Activated effector memory CD4-positive, alpha-beta T cell treated with Interleukin-2 at 50 U/mL for 16 hours (primary cell): ENCODE measurements at places on chromosomes 12 and 14.

GRCh38 chr14:105255021-105255507 lies 6.7 kb downstream of the BTBD6 start:
- DNase-seq: no peak

- no peak for DNase-seq
Measured at GRCh38 chr14:104313674-104314073, 175.3 kb downstream of the KIF26A start.

DNA sequence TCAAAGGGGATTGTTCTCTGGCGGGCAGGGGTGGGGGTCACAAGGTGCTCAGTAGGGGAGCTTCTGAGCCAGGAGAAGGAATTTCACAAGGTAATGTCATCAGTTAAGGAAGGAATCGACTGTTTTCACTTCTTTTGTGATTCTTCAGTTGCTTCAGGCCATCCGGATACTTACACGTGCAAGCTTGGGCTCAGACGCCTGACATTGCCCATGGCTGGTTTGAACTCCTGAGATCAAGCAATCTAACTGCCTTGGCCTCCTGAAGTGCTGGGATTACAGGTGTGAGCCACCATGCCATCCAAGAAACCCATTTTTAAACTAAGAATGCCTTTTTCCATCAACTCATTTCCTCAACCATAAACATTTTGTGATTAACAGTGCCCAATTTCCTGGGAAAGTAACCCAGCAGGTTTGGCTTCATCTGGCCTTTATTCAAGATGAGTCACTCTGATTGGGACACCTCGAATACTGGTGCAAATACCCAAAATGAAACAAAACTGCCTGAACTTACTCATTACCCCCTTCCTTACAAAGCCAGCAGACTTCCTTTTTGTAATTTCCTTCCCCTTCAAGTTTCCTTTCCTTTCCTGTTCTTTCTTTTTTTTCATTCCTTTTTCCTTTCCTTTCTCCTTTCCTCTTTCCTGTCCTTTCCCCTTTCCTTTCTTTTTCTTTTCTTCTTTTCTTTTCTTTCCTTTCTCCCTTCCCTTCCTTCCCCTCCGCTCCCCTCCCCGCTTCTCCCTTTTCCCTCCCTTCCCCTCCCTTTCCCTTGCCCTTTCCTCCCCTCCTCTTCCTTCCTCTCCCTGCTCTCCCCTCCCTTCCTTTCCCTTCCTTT lies 10.2 kb upstream of the RNASE10 start:
- DNase-seq: no peak

DNA sequence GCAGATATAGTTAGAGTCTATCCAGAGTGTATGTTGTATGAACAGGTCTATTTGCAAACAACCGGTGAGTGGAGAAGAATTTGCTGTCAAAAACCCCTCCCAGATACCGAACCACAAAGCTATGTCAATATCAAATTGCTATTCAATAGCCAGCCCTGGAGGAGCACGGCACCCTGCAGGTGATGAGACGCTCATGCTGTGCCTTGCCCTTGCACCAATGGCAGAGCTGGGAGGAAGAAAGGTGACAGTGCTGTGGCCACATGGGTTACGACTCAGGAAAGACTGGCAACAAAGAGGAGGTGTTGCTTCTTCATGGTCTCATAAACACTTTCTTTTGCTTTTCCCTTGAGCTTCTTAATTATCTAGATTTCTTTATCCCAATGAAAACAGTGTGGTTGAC lies 55.7 kb downstream of the PAX9 start:
- DNase-seq: no peak

DNA sequence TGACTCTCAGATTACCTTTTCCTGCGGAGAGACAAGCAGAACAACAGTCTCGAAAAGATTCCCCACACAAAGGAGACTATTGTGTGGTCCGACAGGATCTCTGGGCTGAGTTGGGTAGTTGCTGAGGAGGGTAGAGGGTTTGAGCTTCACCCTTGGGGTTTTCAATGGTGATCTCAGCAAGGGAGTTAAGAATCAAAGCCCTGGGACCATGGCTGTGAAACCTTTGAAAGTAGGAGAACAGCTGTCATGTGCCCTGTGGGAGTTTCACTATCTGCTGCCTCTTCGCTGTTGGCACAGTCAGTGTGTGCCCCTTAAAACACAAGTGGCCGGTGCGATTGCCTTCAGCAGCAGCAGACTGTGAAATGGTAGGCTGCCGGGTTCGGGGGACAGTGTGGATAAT lies 14.2 kb upstream of the PLEK2 start:
- DNase-seq: no peak

DNA sequence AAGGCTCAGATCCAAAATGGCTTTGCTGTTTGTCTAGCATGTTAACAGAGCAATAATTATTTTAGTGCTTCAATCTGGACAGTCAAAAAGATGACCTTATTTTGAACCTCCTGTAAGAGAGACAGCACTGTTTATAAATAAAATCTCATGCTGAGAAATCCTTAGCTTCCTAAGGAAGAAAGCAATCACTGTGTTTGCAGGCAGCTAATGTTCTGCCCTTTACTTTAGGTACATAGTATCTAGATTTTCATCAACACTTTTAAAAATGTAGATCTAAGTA lies 105.3 kb downstream of the PRKD1 start:
- no peak for DNase-seq

- DNase-seq: no peak
Measured at GRCh38 chr12:128008341-128008740, 258.6 kb upstream of the TMEM132C start.

- no peak for DNase-seq
Measured at GRCh38 chr12:80807640-80808288, 91.1 kb downstream of the MYF5 start.

GRCh38 chr12:125566-125965 lies 59.0 kb downstream of the IQSEC3 start:
- no peak for DNase-seq

GRCh38 chr12:120529641-120530417 lies 871 bp upstream of the COQ5 start:
- DNase-seq: no peak

GRCh38 chr14:93744176-93744575 lies 44.1 kb downstream of the PRIMA1 start:
- no peak for DNase-seq

GRCh38 chr14:76516884-76517283 lies 140.9 kb downstream of the ESRRB start:
- DNase-seq: no peak

GRCh38 chr14:93548102-93548843 lies 117.5 kb downstream of the UNC79 start:
- DNase-seq: no peak

- DNase-seq: peak; percentile 47
Measured at GRCh38 chr14:99320105-99320572, 48.1 kb upstream of the BCL11B start.

GRCh38 chr12:110249716-110250225 lies 31.3 kb upstream of the ATP2A2 start:
- no peak for DNase-seq

GRCh38 chr14:76922584-76922983 lies 96.4 kb downstream of the LRRC74A start:
- no peak for DNase-seq

DNA sequence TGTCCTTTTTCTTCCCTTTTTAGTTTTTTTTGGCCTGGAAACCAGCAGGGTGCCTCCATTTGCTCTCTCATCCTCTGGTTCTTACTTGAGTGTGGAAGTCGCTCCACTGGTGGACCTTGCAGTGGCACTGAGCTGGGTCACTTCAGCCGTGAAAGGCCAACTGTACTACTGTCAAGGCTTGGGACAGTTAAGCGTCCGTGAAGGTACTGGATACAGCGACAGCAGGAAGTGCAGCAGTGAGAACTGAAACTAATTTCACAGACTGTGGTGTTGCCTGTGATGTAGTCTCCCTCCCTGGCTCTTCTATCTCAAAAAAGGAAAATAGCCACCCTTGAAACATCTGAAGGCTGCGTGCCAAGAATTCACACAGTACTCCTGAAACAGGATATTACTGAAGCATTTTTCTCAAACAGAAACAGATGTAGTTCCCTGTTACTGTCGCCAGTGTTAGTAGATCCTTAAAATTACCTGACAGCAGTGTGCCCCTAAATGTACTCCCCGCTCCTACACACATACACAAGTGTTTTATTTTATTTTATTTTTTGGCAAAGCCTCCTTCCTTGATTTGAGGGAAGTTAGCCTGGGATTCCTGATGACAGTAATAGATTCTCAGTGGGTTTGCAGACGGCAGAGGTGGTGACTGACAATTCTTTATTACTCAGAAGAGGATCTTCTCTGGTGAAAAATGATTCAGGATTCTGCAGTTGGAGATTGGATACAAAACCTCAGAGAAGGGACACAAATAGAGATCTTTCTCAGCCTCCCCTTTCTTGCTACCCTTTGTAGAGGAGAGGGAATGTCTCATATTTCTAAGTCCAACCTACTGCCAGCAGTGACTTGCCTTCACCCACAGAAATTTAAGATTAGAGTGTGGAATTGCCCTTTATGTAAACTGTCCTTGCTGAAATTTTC lies 4.4 kb downstream of the SUSD6 start:
- DNase-seq: peak; percentile 30

DNA sequence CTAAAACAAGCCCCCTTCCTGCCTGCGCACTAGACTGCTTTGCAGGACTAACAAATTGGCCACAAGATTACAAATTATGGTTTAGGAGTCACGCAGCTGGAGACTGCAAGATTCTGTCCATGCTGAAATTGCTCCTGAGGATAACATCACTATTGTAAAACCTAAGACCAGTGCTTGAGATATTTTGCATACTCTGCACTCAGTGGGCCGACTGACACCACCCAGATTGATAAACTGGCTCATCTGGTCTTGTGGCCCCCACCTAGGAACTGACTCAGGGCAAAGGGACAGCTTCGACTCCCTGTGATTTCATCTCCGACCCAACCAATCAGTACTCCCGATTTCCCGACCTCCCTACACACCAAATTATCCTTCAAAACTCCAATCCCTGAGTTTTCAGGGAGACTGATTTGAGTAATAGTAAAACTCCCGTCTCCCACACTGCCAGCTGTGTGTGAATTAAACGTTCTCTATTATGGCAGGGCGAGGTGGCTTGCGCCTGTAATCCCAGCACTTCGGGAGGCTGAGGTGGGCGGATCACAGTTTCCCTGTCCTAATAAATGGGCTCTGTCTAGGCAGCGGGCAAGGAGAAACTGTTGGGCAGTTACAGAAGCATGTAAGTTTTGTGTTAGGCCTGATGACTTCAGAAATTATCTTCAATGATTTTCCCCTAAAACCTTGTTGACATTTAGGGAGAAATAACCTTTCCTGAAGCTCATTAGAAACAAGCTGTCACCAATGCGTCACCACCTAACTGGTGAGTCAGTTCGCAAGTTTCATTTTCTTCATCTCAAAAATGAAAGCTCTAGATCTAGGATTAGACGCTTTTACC lies 5.3 kb upstream of the UBC start:
- DNase-seq: no peak

- no peak for DNase-seq
Measured at GRCh38 chr14:62189698-62190097, 427.5 kb downstream of the SNAPC1 start.

GRCh38 chr14:58712357-58712756 lies 74.6 kb downstream of the DACT1 start:
- no peak for DNase-seq

DNA sequence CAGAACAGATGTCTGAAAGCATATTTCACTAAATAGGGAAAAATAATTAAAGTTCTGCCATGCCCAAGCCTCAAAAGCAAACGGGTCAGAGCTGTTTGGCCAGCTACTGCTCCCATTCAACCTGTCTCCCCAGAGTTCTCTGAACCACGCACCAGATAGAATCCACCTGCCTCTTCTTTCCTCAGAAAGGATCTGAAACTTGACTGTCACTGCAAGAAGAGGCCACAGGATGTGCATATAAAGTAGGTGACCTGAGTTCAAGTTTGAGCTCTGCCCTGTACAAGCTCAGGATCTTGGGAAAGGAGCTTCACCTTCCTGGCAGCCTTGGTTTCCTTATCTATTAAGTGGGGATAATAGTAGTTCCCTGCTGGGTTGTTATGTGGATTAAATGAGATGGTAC lies 91.8 kb downstream of the NUAK1 start:
- DNase-seq: no peak

DNA sequence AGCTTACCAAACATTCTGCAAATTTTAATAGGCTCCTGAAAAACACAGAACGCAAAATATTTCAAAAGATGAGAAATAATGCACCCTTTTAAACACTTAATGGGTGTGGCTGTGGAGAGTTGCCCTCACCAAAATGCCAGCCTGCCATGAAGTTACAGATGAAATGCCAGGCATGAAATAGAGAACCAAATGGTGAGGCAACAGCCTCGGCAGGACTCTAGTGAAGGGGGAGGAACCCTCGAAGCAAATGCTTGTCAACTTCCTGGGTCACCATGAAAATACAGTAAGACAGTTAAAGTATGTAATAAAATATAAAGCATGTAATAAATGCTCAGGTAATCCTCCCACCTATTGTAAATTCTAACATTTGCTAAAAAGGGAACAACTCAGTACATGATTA lies 24.1 kb downstream of the DUSP16 start:
- DNase-seq: no peak

DNA sequence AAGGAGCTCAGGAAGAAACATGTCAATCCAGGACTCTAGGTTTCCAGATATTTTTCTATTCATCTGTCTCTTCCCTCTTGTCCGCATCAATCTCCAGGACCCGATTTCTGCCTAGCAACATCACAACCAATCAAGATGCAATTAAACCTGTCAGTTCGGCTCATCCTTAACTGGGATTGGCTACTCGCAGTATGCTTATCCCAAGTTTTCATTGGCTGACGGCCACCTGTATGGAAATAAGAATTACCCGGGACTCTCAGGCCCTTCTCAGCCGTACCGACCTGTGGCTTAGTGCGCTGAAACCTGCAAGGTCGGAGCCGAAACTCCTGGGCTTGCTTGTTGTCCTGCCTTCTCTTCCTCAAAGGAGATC lies 20.4 kb upstream of the ATP5MC2 start:
- DNase-seq: no peak

DNA sequence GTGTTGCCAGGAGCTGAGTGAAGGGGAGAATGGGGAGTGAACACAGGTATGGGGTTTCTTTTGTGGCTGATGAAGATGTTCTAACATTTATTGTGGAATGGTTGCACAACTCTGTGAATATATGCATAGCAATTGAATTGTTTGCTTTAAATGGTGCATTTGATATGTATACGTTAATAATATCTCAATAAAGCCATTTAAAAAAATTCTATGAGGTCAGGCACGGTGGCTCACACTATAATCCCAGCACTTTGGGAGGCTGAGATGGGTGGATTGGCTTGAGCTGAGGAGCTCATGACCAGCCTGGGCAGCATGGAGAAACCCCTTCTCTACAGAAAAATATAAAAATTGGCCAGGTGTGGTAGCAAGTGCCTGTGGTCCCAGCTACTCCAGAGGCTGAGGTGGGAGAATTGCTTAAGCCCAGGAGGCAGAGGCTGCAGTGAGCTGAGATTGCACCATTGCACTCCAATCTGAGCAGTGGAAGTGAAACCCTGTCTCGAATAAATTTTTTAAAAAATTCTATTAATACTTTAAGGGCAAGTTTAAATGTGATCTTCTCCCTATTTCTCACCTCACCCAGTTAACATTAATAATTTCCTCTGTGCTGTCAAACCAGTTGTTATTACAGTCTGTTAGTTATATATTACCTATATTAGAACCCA lies 65.3 kb downstream of the DENND5B start:
- DNase-seq: no peak

- no peak for DNase-seq
Measured at GRCh38 chr12:95473231-95473883, 595 bp upstream of the METAP2 start.

GRCh38 chr14:22282417-22282816 lies 306.6 kb downstream of the DAD1 start:
- no peak for DNase-seq

GRCh38 chr12:31620311-31620710 lies 29.4 kb upstream of the DENND5B start:
- DNase-seq: no peak

- DNase-seq: no peak
Measured at GRCh38 chr12:97595426-97595831, 132.8 kb downstream of the RMST start.

GRCh38 chr14:102264775-102265174 lies 40.2 kb downstream of the MOK start:
- DNase-seq: no peak
